ENCODE measurements at places on chromosomes 6 and 20. TPM values are rescaled to one million over a fixed set of nuclear protein-coding genes. Genes with fewer than 3 reads are reported as not detected.

- DNase-seq = peak; percentile 33
These were observed 3.2 kb upstream of the DEF6 start for GRCh38 chr6:35294308-35294945.

- peak; percentile 13 for DNase-seq
These were observed 221.8 kb downstream of the FRK start for GRCh38 chr6:115838763-115839401.

DNA sequence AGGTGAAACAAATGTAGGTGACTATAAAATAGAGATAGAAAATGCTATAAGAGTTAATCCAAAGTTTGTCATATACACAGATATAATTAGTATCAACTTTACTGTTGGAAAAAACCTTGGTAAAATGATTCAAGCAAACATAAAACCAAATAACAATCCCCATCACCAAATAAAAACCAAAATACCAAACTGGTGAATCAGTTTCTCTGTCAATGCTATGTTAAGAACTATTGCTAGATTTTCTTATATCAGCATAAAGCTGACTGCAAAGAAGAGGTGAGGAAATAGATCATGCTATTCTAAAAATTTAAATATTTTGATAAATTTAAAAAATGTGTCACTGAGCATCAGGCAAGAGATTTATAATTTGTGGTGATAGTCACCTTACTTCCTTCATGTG lies 658.4 kb downstream of the PHF3 start:
- no peak for DNase-seq

DNA sequence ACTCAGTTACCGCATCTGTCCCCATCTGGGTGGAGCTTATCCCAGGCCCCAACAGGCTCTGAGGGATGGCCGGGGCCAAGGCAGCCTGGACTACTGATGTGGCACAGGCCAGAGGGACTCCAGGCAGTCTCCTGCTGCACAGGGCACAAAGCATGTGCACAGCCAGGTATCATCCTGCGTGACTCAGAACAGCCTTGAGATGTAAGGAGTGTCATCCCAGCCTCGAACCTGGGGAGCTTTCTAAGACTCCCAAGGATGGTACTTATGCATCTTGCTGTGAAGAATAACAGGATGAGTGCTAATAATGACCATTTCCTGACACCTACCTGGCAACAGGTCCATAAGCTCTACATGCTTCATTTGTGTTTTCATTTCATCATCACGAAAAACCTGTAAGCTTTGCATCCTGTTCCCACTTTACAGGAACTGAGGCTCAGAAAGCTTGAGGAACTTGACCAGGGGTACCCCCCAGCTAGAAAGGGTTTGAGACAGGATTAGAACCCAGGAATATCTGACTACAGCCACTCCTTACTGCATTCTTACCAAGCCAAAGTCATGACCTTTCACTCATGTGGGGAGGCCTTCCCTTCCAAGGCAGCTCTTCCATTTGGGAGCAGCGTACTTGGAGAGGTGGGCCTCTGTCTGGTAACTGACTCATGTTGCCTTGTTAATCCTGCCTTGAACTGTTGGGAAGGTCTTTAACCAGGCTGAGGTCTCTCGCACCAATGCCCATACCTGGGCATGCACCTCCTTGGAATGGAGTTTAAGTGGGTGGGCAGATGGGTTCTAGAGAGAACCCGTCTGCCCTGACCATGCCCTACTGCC lies 1.9 kb downstream of the TRIB3 start:
- peak; percentile 38 for DNase-seq

- no peak for DNase-seq
These were observed 60.0 kb upstream of the PIM1 start for GRCh38 chr6:37109714-37110499.

DNA sequence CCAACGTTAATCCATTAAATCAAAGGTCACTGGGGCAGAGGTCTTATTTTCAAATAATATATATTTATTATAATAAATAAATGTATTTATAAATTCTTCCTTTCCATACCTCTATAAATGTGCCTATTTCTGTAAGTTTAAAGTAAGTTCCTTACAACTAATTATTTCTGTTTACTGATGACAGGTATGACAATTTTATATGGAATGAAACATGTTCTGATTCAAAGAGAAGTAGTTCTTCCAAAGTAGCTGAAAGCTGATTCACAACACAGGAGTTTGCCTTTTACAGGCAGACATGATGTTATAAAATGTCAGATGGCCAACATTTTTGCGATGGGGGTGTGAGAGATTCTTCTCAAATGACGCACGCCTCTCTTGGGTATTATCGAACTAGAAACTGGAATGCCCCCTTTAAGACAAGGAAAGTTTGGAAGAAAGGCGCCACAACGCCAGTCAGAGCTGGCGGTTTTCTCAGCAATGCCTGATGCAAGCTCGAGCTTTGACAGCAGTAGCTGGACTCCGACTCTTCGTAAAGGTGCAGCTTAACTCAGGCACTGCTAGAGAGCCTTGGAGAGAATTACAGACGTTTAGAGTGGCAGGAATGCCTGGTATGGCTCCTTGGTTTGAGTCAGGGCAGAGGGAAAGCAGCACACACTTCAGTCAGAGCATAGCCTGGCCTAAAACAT lies 92.1 kb downstream of the FOXC1 start:
- DNase-seq = peak; percentile 82

GRCh38 chr6:122660296-122660695 lies 50.1 kb downstream of the PKIB start:
- DNase-seq = no peak

DNA sequence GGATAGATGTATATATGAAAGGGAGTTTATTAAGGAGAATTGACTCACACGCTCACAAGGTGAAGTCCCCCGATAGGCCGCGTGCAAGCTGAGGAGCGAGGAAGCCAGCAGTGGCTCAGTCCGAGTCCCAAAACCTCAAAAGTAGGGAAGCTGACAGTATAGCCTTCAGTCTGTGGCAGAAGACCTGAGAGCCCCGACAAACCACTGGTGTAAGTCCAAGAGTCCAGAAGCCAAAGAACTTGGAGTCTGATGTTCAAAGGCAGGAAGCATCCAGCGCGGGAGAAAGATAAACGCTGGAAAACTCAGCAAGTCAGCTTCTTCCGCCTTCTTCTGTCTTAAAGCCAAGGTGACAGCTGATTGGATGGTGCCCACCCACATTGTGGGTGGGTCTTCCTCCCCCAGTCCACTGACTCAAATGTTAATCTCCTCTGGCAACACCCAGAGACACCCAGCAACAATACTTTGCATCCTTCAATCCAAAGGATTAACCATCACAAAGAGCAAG lies 102.6 kb upstream of the GJE1 start:
- peak; percentile 16 for DNase-seq

DNA sequence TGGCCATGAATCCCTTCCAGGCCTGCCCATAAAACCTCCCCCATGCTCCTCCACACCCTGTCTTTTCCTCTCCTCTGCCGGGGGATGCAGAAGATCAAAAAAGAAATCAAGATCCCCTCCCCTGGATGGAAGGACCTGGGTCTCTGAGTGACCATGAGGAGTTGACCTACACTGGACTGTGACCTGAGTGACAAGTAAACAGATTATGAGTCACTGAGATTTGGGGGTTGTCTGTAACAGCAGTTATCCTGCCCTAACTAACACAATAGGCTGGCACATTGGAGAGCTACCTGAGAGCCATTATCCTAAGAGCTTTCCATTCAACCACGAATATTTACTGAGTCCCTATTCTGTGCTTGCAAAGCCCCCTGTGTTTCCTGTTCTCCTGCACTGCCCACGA lies 28.4 kb upstream of the SIRPA start:
- no peak for DNase-seq

- DNase-seq = no peak
These were observed 25.4 kb upstream of the RIMS4 start for GRCh38 chr20:44835661-44836221.

GRCh38 chr6:137637121-137637520 lies 142.9 kb upstream of the OLIG3 start:
- DNase-seq = peak; percentile 100

GRCh38 chr6:108407904-108408827 lies 113.3 kb downstream of the AFG1L start:
- peak; percentile 56 for DNase-seq

DNA sequence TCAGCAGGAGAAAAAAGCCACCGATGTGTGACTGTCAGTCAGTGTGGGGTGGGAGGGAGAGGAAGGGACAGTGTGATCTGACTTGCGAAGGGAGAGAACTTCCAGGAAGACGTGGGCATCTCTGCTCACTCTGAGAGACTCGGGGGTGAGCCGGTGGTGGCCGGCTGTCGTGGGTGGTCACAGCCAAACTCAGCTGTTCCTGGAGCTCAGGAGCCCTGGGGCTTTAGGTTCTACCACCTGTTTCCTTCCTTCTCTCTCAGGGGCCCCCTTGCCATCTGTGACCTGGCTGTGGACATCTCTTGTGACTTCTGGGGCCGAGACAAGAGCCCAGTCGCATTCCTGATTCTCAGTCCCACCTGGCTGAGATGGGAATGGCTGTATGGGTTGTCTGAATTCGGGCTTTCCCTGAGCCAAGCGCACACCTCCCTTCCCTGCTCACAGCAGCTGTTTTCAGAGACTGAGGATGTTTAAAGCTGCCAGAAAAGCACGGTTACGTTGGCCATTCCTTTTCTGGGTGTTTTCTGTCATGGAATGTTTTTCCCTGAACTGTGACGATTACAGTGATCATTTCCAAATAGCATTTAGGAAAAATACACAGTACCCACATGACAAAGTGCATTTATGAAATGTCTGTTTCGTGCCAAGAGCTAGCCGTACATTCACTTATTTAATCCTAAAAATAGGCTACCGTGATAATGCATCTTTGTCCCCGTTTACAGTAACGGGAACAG lies 36.5 kb downstream of the SYNJ2 start:
- no peak for DNase-seq

- DNase-seq = no peak
These were observed 24.0 kb upstream of the ZMYND8 start for GRCh38 chr20:47380481-47380880.

GRCh38 chr6:151379933-151380847 lies 11.2 kb downstream of the ZBTB2 start:
- DNase-seq = no peak

DNA sequence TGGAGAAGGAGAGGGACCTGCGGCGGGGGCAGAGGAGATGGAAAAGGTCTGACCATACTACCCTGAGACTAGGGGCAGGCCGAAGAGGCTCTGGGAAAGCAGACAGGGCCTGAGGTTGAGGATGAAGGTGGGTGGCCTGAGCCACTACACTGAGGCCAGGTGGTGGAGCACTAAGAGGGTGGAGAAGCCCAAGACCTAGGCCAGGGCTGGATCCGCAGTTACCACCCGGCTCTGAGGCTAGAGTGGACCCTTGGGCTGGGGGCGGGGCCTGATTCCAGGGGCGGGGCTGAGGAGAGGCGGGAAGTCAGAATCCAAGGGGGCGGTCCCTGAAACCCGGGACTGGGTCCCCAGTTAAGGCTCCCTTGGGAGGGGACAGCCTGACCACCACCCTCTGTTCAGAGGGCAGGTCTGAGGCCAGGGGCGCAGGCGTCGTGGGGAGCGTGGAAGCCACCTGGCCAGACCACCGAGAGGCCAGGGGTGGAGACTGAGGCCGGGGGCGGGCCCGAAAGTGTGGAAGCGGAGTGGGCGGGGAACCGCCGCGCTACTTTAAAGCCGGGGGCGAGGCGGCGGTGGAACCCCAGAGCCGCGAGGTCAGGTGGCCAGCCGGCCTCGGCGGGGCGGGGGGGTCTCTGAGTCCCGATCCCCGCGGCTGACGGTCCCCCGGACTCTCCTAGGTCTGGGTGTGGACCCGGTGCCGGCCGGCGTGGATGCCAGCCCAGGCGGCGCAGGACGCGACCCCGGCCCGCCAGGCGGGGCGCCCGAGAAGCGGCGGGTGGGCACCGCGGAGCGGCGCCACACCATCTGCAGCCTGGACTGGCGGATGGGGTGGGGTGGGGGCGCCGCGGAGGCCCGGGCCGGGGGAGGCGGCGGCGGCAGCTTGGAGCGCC lies 8.3 kb downstream of the CCM2L start:
- peak; percentile 6 for DNase-seq

DNA sequence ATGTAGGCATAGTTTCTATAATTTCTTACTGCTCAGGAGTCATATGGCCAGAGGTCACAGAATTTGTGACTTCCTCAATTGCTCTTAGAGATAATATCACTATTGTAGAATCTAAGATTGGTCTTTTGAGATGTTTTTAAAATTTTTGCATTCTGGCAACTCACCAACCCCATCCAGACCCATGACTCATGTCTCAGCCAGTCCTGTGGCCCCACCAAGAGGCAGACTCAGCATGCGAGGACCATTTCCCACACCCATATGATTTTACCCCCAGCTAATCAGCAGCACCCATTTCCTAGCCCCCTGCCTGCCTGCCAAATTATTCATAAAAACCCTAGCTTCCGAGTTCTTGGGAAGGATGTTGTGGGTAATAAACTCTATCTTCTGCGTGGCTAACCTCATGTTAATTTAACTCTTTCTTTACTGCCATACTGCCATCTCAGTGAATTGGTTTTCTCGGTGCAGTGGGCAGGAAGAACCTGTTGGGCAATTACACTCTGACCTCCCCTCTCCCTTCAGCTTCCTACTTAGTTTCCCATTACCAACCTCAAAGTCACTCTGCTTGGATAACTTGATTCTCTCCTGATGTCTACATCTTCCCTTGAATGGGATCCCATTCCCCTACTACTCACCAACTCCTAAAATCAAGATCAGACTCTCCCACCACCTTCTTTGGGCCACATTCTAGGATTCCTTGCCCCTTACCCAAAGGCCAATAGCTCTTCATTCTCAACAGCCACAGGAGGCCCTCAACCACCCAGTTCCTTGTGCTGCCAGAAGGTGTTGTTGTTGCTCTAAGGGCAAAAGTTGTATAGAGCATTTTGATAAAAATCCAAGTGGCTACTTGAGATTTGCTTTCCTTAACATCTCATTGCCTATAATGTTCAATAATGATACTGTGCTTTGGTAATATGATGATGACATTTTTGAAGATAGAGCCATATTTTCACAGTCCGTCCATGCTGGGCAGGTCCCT lies 16.2 kb upstream of the IYD start:
- peak; percentile 48 for DNase-seq

DNA sequence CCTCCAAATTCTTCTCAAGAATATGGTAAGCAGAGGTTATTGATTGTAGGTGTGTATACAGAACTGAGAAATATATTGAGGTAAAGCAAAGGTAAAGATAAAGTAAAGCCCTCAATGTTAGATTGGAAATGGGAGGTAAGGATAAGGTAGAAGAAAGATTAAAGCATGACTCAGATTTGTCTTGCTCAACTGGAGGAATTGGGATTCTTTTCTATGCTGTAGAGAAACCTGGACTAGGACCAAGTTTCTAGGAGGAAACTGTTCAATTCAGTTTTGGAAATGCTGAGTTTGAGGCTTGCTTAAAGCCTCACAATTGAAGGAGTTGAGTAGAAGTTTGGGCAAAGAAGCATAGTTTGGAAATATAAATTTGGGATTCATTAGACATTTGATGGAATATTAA lies 634.0 kb upstream of the PTCHD4 start:
- DNase-seq = peak; percentile 51

Gene ID4
- total RNA-seq = 17.3 TPM

Gene FERMT1
- 16.7 TPM for total RNA-seq

Gene LIME1
- 3.5 TPM for total RNA-seq

Gene GLP1R
- total RNA-seq = not detected

Gene EYS
- total RNA-seq = 0.10 TPM

Gene ATP6V1G2
- 1.0 TPM for total RNA-seq

Gene CLPSL2
- total RNA-seq = not detected

Gene CYP39A1
- 5.2 TPM for total RNA-seq

Gene TNNC2
- not detected for total RNA-seq
